GM04504 (cell line): ENCODE measurements at places on chromosomes 13 and 19.

DNA sequence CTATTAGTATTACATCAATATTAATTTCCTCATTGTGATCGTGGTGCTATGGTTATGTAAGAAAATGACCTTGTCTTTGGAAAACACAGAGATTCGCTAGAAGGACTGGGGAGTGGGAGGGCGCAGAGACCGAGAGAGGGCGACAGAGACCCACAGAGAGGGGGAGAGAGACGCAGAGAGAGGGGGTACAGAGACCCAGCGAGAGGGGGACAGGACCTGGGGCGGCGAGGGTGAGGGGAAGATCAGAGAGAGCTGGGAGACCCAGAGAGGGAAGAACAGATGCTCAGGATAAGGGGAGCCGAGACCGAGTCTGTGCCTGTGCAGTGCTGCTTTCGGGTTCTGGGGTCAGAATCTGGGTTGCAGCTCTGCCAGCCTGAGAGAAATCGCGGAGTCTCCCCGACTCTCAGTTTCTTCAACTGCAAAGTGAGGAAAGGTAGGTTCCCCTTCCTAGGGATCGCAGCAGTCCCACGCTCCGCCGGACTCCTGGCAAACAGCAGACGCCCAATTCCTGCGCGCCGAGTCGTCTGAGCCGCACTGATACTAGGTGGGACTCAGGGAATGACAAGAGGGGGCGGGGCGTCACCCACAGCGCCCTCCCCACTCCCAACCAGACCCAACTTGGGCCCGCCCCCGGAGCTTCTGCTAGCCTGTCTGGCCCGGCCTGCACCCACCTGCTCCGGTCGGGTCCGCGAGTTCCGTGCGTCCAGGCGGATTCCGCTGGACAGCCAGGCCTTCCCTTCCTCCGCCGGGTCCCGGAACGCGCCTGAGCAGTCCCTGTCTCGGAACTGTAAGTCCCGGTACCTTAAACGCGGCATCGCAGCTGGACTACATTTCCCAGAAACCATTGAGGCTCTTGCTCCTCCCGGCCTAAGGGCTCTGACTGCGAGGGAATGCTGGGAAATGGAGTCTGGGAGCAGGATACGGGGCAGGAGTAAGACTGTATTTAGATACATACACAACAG is 15.3 kb downstream of the IZUMO2 start:
- peak; percentile 19 for DNase-seq

DNA sequence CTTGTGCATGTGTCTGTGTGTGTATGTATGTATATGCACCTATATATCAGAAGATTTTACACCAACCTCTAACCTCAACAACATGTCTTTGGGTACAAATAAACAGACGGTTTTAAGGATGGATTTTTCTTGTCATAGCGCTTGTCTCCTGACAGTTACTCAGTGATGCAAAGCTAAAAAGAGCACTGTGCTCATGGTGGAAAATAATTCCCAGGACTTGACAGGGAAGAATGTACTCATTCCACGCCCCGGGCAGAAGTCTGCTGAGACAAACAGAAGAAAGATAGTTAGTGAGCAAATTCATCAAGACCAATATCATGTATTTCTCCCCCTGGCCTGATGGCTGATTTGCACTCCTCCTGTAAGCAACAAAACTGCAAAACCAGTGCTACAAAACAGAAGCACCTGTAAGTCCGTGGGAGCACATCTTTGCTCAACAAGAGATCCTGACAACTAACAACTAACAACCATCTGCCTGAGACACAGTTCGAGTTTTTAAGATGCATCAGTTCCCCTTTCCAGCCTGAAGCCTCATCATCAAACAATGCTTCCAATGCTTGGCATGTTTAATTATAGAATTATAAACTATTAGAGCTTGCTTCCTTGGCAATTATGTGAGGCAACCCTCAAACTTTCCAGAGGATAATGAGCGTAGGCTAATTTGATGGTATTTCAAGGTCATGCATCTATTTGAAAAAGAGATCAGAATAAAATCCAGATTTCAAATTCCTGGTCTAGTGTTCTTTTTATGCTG is 812.7 kb upstream of the MIR17HG start:
- DNase-seq = peak; percentile 7

GRCh38 chr19:41288673-41289530 is 21.1 kb upstream of the CCDC97 start:
- no peak for DNase-seq

- DNase-seq = peak; percentile 26
These were observed 55.2 kb downstream of the STARD13 start for GRCh38 chr13:33230178-33230881.

DNA sequence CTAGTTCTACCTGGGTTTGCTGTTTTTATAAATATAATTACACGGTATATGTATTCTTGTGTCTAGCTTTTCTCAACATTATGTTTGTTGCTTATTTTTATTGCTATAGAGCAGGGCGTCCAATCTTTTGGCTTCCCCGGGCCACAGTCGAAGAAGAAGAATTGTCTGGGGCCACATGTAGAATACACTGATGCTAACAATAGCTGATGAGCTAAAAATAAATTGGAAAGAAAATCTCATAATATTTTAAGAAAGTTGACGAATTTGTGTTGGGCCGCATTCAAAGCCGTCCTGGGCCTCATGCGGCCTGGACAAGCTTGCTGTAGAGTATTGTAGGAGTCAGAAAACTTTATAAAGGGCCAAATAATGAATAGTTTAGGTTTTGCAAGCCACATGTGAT is 33.9 kb downstream of the GPR12 start:
- no peak for DNase-seq

DNA sequence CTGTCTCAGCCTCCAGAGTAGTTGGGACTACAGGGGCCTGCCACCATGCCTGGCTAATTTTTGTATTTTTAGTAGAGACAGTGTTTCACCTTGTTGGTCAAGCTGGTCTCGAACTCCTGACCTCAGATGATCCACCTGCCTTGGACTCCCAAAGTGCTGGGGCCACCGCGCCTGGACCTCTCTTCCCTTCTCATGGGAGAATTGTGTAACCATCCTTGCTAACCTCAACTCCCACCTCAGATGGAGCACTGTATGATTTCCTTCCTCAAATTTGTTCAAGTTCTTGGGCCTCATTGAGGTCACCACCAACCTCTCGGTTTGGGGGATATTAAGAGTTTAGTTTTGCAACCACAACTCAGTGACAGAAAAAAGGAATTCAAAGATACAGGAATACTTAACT is 10.7 kb downstream of the LILRA5 start:
- DNase-seq = no peak

- no peak for DNase-seq
These were observed 1104.9 kb upstream of the SLC10A2 start for GRCh38 chr13:104170980-104171555.

DNA sequence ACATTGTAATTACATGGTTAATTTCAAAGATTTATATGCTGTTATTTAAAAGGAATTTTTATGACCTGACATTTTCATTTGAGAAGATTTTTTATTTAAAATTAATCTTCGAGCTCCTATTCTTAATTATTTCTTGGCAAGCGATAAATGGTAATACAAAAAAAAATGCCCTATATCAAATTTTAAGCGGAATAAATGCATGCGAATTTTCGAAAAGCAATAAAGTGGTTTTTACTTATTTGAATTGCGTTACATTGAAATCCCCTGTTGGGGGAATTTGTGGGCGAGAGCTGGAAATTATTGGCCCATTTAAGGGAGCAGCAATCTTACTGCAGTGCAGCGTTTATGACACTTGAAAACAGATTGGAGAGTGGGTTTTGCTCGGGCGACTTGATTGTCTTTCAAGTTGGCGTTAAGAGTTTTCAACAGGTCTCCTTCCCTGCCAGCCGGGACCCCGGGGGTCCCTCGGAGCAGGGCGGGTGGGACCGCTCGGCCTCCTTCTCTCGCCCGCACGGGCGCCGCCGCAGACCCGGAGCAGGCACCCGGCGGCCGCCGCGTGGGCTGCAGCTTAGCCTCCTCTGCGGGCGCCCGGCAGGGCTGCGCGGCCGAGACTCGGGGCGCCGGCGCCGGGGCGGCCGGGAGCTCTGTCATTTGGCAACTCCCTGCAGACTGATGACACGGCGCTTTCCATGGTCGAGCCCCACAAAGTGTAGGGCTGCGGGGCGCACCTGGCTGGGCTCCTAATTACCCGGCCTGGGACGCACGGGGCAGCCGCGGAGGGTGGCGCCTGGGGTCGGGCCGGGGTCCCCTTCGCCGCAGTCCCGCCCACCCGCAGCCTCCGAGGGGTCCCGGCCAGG is 255.1 kb upstream of the SOX21 start:
- DNase-seq = no peak

GRCh38 chr13:34762312-34762711 is 179.8 kb upstream of the NBEA start:
- DNase-seq = peak; percentile 31

DNA sequence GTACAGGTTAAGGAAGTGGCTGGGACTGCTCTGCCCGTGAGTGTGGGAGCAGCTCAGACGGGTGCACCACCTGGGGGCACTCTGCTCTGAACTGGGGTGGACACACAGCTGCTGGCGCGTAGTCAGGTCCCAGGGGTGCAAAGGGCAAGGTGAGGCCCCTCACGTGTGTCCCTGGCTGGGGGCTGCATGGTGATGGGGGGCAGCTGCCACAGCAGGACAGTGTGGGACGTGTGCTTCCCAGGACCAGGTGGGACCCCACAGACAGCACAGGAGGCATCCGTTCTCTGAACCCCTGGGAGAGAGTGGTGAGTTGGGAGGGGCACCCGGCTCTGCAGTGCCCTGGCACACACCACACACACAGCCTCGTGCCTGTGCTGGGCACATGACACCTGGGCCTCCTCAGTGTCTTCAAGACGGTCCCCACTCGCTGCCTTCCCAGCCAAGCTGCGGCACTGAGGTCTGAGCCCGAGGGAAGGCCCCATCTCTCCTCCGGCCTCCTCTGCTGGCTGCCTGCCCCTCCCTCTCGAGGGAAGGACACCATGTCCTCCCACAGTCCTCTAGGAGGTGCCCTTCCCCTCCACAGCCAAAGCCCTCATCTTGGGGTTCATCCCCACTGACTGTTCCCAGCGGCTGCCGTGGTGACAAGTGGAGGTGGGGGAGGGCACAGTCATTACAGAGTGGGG is 24.7 kb downstream of the CILP2 start:
- DNase-seq = no peak

DNA sequence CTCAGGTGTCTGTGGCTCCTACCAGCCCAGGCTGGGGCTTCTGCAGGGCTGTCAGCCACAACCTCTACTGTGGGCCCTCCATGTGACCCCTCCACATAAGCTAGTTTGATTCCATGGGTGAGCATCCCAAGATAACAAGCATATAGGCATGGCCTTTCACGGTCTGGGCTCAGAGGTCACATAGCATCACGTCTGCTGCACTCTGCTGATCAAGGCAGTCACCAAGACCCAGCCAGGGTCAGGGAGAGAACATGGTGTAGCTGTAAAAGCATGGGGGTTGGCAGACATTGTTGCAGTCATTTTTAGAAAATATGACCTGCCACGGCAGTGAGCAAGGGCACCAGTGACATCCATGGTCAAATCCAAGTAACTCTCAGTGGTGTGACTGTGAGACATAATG is 698.8 kb downstream of the UQCRFS1 start:
- no peak for DNase-seq

GRCh38 chr19:12779162-12779993 is 4.0 kb upstream of the HOOK2 start:
- DNase-seq = no peak

DNA sequence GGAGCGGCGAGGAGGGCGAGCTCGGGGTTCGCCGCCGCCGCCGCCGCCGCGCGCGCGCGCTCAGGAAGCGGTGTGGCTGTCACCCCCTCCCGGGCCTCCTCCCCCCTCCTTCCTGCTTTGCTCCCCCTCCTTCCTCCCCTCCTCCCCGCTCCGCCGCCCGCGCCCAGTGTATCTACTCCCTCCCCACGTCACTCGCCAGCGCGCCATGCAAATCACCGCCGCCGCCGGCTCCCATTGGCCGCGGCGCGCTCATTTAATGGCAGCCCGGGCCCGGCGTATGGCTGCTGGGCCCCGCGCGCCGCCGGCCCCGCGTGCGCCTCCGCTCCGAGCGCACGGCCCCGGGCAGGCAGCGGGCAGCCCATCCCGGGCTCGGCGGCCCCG is 335 bp upstream of the SOX1 start:
- DNase-seq = no peak
